ENCODE measurements at places on chromosomes 13 and 19.

DNA sequence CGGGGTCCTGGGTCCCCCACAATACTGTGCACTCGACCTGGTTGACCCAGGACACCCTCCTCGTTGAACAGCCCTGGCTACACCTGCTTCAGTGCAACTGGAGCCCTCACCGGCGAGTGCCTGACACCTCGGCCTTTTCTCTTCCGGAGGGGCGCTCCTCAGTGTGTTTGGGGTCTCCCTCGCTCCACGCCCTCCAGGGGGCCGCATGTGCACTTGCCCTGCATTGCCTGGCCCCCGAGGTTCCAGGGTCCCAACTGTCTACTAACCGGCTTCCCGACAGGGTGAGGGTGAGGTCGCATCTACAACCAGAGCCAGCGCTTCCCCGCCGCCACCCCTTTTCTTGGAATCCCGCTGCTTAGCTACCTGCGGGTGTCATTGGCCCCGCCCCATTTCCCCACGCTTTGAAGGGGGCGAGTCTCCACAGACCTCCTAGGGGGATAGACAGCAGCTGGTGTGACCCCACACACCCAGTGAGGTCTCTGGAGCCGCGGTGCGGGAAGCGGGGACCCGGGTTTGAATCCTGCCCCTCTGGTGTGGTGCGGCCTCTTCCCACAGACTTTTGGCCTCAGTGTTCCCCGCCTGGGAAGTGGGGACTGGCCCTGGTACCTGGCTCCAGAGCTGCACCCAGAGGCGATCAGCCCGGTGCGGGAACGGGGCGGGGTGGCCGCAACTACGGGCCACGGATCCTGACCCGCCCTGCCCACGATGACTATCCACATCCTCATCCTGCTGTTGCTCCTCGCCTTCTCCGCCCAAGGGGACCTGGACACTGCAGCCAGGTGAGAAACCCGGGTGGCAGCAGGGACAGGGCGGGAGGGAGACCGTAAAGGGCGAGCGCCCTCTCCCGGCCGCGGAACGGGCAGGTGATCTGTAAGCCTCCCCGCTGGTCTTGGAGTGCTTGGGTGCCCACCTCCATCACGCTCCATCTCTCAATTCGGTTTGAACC, at the start of gene ADM5:
TSS of gene ADM5 (plus strand) at position 462 of the 946 bp plus-strand sequence. CDS start at position 706, 244 bp downstream.
- no peak for DNase-seq

- DNase-seq: peak; percentile 79
These were observed 1.5 kb downstream of the CERS1 start for GRCh38 chr19:18894254-18895037.

DNA sequence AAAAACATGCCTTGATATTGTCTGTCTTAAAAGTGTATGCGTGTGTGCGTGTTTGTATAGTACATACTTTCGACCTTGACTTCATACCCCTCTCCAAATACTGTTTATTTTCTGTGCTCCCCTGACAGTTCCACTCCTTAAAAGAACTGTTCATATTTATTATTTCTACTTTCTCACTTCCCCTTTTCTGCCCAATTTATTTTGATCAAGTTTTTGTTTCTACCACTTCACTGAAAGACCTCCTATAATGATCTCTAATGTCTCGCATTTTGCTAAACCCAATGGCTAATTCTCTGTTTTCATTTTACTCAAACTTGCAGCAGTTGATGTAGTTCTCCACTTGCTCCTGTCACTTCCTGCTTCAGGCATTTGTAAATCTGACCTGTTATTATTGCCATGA, 426.1 kb upstream of the KLF12 start:
- no peak for DNase-seq

- peak; percentile 11 for DNase-seq
These were observed 156.6 kb downstream of the TM9SF2 start for GRCh38 chr13:99657848-99658260.

- DNase-seq: no peak
These were observed 2.6 kb downstream of the HMG20B start for GRCh38 chr19:3575260-3575741.

DNA sequence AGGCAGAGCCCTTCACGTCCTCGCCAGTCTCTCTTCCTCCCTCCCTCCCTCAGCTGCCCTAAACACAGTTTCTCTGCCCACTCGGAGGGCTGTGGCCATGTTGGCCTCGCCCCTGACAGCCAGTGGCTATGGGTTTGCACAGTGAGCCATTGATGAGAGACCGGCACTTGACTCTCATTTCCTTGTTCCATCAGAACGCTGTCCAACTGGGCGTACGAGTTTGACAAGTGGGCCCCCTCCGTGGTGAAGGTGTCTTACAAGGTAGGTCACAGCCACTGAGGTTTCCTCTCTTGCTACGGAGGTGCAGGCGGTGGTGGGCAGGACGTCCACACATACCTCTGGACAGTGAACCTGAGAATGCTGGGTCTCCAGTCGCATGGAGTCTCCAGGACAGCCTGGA, 57.9 kb downstream of the SMARCA4 start:
- DNase-seq: no peak

DNA sequence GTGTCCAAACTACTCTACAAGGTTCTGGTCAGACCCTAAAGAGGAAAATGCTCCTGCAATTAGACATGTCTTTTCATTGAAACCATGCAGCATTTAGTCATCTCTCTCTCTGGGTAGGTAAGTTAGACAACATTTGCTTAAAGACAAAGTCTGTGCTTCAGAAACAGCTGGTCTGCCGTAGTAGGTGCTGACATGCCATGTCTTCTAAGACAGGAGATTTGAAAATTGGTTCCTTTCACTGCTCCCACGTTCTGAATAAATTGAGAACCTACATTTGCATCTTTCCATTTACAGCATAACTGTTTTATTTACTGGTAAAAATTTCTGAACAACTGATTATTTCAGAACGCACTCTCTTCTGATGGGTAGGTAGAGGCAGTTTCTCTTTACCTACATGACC, 494.0 kb downstream of the EFNB2 start:
- no peak for DNase-seq

DNA sequence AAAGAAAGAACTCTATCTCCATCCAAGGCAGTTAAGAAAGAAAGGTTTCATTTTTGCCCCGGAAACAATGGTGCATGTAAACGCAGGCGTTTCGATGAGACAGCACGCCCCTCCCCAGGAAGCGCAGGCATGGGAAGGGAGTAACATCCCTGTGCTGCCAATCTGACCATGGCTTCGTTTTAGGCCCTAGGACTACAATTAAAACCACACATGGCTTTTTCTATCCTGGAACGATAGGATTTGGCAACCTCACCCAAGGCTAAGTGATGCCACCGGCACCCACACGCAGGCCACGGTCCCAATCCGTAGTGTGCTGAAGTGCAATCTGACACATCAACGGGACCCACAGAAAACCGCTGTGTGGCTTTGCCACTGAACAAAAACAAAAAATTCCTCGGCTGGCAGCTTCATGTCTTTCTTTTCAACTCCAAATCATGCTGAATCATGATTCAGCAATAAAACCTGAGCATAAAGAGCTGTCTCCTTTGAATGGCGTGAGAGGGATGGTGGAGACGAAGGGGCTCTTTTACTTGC, 24.2 kb downstream of the RANBP3 start:
- no peak for DNase-seq
